ENCODE measurements at places on chromosomes 7 and 10.

GRCh38 chr10:123796736-123797135 lies 94.9 kb downstream of the CPXM2 start:
- DNase-seq, result no peak

- DNase-seq, result no peak
Observed at GRCh38 chr10:46534828-46535524, 21.5 kb downstream of the GPRIN2 start.

DNA sequence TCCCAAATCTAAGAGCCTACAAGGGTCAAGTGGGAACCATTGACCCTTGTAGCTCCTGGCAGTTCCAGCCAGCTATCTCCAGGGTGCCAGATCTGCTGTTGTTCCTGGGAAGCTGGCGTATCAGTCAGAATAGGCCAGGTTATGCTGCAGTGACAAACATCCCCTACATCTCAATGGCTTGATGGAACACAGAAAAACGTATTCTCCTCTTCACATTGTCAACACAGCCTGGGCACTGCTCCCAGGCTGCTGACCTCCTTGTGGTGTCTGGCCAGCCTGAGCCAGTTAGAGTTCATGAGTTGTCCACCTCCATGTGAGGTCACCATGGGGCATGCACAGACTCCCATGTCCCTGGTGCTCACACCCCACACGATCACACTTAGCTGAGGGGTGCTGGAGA lies 9.5 kb upstream of the TNRC18 start:
- no peak for DNase-seq

- DNase-seq, result no peak
Observed at GRCh38 chr7:5584096-5584495, 160.5 kb upstream of the TNRC18 start.

GRCh38 chr7:140061607-140061930 lies 1.2 kb downstream of the PARP12 start:
- no peak for DNase-seq
